ENCODE measurements at places on chromosomes 12 and 14. TPM values are rescaled to one million over a fixed set of nuclear protein-coding genes. Genes with fewer than 3 reads are reported as not detected.
A peak's percentile ranks its signal among the peaks of the same experiment; 100 is the strongest.

GRCh38 chr12:94763462-94763861 is 113.1 kb upstream of the TMCC3 start:
- no peak for DNase-seq

- no peak for DNase-seq
Observed at GRCh38 chr14:22689199-22689598, 45.0 kb upstream of the OR6J1 start.

- no peak for DNase-seq
Observed at GRCh38 chr14:68946489-68946822, 32.6 kb downstream of the ACTN1 start.

GRCh38 chr14:57087841-57088240 is 180.9 kb downstream of the EXOC5 start:
- DNase-seq: no peak

The FAR2 gene
- total RNA-seq: not detected

DNA sequence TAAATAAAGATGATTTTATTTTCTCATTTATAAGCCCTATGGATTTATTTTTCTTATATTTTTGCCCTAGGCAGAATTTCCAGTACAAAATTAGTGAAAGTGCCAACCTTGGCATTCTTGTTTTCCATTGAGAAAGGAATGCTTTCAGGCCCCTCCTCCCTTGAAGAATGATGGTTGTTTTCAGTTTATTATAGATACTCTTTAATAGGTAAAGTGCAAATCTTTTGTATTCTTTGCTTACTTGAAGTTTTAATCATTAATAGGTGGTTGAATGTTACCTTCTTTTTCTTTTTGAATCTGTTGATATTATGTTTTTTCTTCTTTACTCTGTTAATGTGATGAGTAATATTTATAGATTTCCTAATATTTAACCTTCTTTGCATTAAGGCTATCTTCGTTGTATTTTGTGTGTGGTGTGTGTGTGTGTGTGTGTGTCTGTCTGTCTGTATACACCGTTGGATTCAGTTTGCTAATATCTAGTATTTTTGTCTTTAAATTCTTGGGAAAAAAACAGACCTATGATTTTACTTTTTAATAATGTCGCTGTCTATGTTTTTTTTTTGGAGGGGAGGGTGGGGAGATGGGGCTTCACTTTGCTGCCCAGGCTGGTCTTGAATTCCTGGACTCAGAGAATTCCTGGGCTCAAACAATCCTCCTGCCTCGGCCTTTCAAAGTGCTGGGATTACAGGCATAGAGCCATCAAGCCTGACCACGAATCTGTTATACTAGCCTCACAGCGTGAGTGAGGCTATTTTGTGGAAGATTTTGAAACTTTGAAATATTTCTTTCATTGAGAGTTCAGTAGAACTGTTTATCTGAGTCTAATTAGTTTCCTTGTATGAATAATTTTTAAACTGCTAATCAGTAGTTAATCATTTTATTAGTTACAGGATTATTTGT is 13.5 kb downstream of the SRGAP1 start:
- DNase-seq: no peak

- DNase-seq: no peak
Observed at GRCh38 chr12:5692850-5693249, 252.2 kb downstream of the ANO2 start.

DNA sequence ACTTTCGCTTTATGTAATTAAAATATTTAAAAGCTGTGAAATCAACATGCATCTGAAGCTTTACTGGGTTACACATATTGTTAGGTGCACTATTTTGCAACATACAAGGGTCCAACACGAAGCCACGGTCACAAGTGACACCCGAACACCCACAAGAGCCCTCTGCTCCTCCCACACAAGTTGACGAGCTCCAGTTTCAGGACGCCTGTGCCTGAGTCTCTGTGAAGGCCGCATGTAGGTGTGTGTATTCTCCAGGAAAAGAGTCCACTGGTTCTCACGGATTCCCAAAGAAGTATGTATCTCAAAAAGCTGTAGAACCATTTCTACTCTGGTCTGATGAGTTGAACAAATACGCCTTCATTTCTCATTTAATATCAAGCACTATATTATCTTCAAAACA is 12.0 kb downstream of the SLC15A4 start:
- no peak for DNase-seq

The PPP1R36 gene
- total RNA-seq: not detected

GRCh38 chr12:50859621-50860310 is 17.0 kb downstream of the TMPRSS12 start:
- no peak for DNase-seq

GRCh38 chr12:124548854-124549378 is 18.5 kb downstream of the NCOR2 start:
- DNase-seq: no peak

- DNase-seq: no peak
Observed at GRCh38 chr12:54369597-54370131, 5.4 kb upstream of the GPR84 start.

The LRRC9 gene
- not detected for total RNA-seq

- no peak for DNase-seq
Observed at GRCh38 chr12:132886529-132887477, 602 bp downstream of the CHFR start.

The RNASE4 gene
- 1.0 TPM for total RNA-seq

- DNase-seq: no peak
Observed at GRCh38 chr12:132560364-132560613, 50.1 kb downstream of the LRCOL1 start.

The DAO gene
- total RNA-seq: not detected

DNA sequence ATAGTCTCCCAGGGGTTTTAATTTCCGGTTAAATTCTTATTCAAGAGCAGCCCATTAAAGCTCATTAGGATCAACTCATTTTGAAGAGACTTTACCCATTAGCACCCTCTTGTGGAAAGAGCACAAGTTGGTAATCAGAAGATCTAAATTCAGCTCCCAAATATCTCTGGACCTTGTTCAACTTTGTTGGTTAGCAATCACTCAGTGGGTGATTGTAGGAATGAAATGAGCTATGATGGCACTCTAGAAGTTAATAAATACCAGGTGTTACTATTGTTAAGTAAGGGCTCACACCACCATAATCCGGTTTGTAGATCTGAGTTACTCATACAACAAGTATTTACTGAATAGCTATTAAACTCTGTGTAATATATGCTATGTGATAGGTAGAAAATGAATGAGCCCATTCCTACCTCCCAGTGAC is 42.9 kb downstream of the TRIP11 start:
- no peak for DNase-seq

GRCh38 chr12:22286569-22286968 is 47.9 kb downstream of the ST8SIA1 start:
- no peak for DNase-seq

The IGF1 gene
- total RNA-seq: 0.27 TPM

The PNMA1 gene
- total RNA-seq: 22.2 TPM

- DNase-seq: no peak
Observed at GRCh38 chr12:32233568-32233967, 126.9 kb downstream of the BICD1 start.

DNA sequence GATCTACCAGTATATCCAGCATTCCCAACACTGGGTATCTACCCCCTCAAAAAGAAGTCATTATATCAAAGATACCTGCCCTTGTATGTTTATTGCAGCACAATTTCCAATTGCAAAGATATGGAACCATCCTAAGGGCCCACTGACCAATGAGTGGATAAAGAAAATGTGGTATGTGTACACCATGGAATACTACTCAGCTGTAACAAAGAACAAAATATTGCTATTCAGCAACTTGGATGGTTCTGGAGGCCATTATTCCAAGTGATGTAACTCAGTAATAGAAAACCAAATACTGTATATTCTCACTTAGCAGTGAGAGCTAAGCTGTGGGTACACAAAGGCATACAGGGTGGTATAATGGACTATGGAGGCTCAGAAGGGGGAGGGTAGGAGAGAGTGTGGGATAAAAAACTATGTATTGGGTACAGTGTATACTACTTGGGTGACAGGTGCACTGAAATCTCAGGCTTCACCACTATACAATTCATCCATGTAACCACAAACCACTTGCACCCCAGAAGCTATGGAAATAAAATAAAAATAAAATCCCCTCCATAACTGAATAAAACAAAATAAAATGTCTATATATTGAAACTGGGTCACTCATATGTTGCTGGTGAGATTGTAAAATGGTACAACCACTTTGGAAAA is 34.7 kb upstream of the STK38L start:
- DNase-seq: no peak

The CNTN1 gene
- not detected for total RNA-seq

GRCh38 chr12:57430112-57430930 is 522 bp downstream of the R3HDM2 start:
- peak; percentile 76 for DNase-seq

The RD3L gene
- not detected for total RNA-seq
